ENCODE measurements at places on chromosomes 7 and 10. TPM values are rescaled to one million over a fixed set of nuclear protein-coding genes. Genes with fewer than 3 reads are reported as not detected.
A peak's percentile ranks its signal among the peaks of the same experiment; 100 is the strongest.

TEX36 gene
- not detected for total RNA-seq

ZNF786 gene
- 8.5 TPM for total RNA-seq

DNA sequence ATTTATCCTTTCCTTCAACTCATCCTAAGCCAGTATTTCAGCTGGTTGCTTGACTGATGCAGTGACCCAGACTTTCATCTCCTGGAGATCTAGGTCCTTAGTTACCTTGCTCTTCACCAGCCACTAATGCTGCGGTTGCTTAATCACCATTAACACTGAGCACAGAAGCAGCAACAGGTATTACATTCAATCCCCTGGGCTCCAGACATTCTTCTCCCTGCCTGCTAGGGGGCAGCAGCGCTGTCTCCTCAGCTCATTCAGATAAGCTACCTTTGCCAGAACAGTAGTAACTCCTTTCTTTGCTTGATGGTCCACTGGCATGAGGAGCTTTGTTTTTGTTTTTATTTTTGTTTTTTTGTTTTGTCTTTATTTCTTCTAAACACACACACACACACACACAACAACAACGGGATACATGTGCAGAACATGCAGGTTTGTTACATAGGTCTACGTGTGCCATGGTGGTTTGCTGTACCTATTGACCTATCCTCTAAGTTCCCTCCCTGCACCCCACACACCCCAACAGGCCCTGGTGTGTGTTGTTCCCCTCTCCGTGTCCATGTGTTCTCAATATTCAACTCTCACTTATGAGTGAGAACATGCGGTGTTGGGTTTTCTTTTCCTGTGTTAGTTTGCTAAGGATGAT is 1043.2 kb upstream of the C7orf33 start:
- H3K27ac ChIP-seq, result no peak overlapping the region
- no peaks in the 10 kb centered on the region for H3K36me3 ChIP-seq
- no peaks in the 10 kb centered on the region for H3K4me1 ChIP-seq
- no peak overlapping the region for H3K4me3 ChIP-seq
- H3K27me3 ChIP-seq, result no peaks in the 10 kb centered on the region

- H3K4me1 ChIP-seq, result no peaks in the 10 kb centered on the region
- H3K36me3 ChIP-seq, result no peaks in the 10 kb centered on the region
- H3K4me3 ChIP-seq, result no peak overlapping the region
Observed at GRCh38 chr7:110065121-110065520, 1025.8 kb upstream of the LRRN3 start.

ANXA8L1 gene
- total RNA-seq, result 7.3 TPM

- no peaks in the 10 kb centered on the region for H3K4me1 ChIP-seq
- no peak for DNase-seq
- no peaks in the 10 kb centered on the region for H3K27me3 ChIP-seq
- no peak overlapping the region for H3K4me3 ChIP-seq
- H3K36me3 ChIP-seq, result no peaks in the 10 kb centered on the region
Observed at GRCh38 chr7:135291809-135292253, 58.2 kb downstream of the STRA8 start.

GRCh38 chr10:3666525-3667302 is 118.3 kb downstream of the KLF6 start:
- no peaks in the 10 kb centered on the region for H3K36me3 ChIP-seq
- DNase-seq, result no peak
- no peak overlapping the region for H3K27ac ChIP-seq
- no peaks in the 10 kb centered on the region for H3K27me3 ChIP-seq

DNA sequence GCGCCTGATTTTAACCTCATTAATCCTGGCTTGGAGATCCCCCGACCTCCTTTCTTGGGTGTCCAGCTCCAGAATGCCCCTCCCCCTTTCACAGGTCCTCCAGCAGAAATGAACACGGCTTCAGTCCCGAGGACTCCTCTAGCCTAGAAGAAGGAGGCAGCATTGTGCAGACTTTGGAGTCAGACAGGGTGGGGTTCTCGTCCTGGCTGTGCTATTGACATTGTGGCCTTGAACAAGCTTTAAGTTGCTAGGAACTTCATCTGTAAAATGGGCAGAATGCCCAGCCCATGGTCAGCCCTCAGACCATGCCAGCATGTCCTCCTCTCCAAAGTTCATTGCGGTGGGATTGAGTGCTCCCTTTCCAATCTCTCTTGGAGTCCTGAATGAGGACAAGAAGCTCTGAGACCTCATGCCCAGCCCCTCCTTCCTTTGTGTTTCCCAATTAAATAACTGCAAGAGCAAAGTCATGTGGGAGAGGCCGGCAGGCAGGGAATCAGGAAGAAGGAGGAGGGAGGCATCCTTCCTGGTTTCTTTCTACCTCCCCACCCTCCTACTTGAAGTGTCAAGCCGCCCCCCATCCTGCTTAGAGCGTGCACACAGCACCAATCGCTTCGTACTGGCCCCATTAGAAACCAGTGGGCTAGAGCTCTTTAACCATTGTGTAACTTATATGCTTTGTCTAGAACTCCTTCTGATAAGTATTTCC is 86.4 kb downstream of the RBM20 start:
- H3K27ac ChIP-seq, result no peak overlapping the region
- no peaks in the 10 kb centered on the region for H3K36me3 ChIP-seq
- DNase-seq, result no peak
- no peaks in the 10 kb centered on the region for H3K27me3 ChIP-seq

GRCh38 chr10:51112013-51112412 is 37.7 kb downstream of the PRKG1 start:
- no peak for DNase-seq
- no peaks in the 10 kb centered on the region for H3K4me1 ChIP-seq
- no peak overlapping the region for H3K27ac ChIP-seq
- H3K36me3 ChIP-seq, result no peaks in the 10 kb centered on the region
- H3K4me3 ChIP-seq, result no peak overlapping the region

- H3K27me3 ChIP-seq, result no peaks in the 10 kb centered on the region
- H3K27ac ChIP-seq, result no peak overlapping the region
- no peaks in the 10 kb centered on the region for H3K36me3 ChIP-seq
- no peak for DNase-seq
Observed at GRCh38 chr7:36985866-36986400, 261.6 kb upstream of the AOAH start.

GOLGA7B gene
- 6.3 TPM for total RNA-seq

- no peaks in the 10 kb centered on the region for H3K36me3 ChIP-seq
- no peak overlapping the region for H3K4me3 ChIP-seq
- DNase-seq, result no peak
- no peak overlapping the region for H3K27ac ChIP-seq
- H3K4me1 ChIP-seq, result peaks cover 28% of the 10 kb centered on the region
Observed at GRCh38 chr7:140312141-140312846, 86.0 kb downstream of the SLC37A3 start.

GRCh38 chr10:114271779-114272167 is 32.7 kb downstream of the VWA2 start:
- H3K27ac ChIP-seq, result no peak overlapping the region
- H3K4me1 ChIP-seq, result no peaks in the 10 kb centered on the region
- no peaks in the 10 kb centered on the region for H3K27me3 ChIP-seq
- H3K36me3 ChIP-seq, result no peaks in the 10 kb centered on the region
- H3K4me3 ChIP-seq, result no peak overlapping the region
- peak; percentile 58 for DNase-seq

DNA sequence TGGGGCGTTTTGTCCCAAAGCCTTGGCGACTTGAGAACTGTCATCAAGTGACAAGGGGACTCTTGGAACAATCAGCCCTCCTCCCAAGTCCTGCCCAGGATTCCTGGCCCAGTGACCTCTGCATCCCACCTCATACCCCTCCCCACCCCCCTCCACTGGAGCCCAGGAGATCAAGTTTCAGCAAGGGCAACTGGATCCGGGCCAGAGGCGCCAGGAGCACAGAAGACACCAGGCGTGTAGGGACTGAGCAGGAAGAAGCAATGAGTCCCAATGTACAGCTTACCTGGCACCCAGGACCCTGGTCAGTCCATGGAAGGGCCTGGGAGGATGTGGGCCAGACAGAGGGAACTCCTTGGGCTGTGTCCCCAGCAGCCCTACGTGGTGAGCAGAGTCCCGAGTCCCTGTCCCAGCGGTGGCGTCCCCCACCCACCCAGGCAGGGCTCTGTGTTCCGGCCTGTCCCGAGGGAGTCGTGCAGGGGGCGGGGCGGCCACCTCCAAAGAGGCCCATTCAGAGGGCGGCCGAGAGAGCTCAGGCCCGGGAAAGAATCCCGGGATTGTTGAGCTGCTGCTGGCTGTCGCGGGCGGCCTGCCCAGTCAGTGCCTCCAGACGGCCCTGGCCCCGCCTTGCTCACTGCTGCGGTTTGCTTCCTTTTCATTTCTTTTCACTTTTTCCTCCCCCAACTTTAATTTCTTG is 254.1 kb downstream of the TNS3 start:
- no peaks in the 10 kb centered on the region for H3K36me3 ChIP-seq
- peaks cover 38% of the 10 kb centered on the region for H3K4me1 ChIP-seq
- DNase-seq, result peak; percentile 79
- peak overlapping the region; percentile 94 for H3K27ac ChIP-seq
- no peaks in the 10 kb centered on the region for H3K27me3 ChIP-seq
- H3K4me3 ChIP-seq, result peak overlapping the region; percentile 26

SPDYE16 gene
- not detected for total RNA-seq

- H3K36me3 ChIP-seq, result no peaks in the 10 kb centered on the region
- peak overlapping the region; percentile 97 for H3K27ac ChIP-seq
- H3K27me3 ChIP-seq, result no peaks in the 10 kb centered on the region
- H3K4me1 ChIP-seq, result no peaks in the 10 kb centered on the region
- DNase-seq, result no peak
Observed at GRCh38 chr10:73414230-73414945, 530 bp upstream of the ANXA7 start.

CAV1 gene
- total RNA-seq, result 295 TPM

- H3K4me1 ChIP-seq, result peaks cover 3% of the 10 kb centered on the region
- no peak overlapping the region for H3K4me3 ChIP-seq
- H3K36me3 ChIP-seq, result no peaks in the 10 kb centered on the region
- no peaks in the 10 kb centered on the region for H3K27me3 ChIP-seq
Observed at GRCh38 chr10:113496111-113497109, 56.4 kb upstream of the HABP2 start.

FAM24B gene
- total RNA-seq, result 4.8 TPM

DNA sequence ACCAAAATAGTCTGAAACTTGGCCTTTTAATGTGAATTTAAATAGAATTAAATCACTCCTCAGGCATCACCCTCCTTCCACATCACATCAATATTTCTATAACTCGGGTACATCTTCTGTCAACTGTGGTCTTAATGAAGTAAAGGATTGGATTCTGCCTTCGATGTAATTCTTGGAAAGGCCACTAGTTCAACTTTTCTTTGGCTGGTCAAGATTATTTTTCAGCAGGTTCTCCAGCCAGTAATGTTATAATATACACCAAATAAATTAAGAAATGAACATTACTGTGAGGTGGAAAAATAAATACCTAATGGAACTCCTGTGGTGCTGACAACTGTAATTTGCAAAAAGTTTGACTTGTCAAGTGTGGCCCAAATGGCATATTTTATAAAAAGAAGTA is 9.7 kb upstream of the SLC16A9 start:
- H3K4me1 ChIP-seq, result no peaks in the 10 kb centered on the region
- no peak overlapping the region for H3K27ac ChIP-seq

- H3K4me1 ChIP-seq, result no peaks in the 10 kb centered on the region
- H3K36me3 ChIP-seq, result peaks cover 32% of the 10 kb centered on the region
- DNase-seq, result no peak
- H3K27me3 ChIP-seq, result no peaks in the 10 kb centered on the region
- no peak overlapping the region for H3K27ac ChIP-seq
Observed at GRCh38 chr7:75982306-75983064, 11.9 kb downstream of the TMEM120A start.

GAD2 gene
- not detected for total RNA-seq

OPN1SW gene
- total RNA-seq, result not detected

GRCh38 chr7:106944035-106944665 is 79.1 kb downstream of the PIK3CG start:
- no peak for DNase-seq
- H3K4me1 ChIP-seq, result no peaks in the 10 kb centered on the region
- H3K27ac ChIP-seq, result no peak overlapping the region
- H3K27me3 ChIP-seq, result no peaks in the 10 kb centered on the region

GPR15LG gene
- not detected for total RNA-seq

HOXA3 gene
- total RNA-seq, result 7.7 TPM

ANLN gene
- 12.9 TPM for total RNA-seq

- no peaks in the 10 kb centered on the region for H3K36me3 ChIP-seq
- H3K4me1 ChIP-seq, result no peaks in the 10 kb centered on the region
- H3K27ac ChIP-seq, result no peak overlapping the region
- H3K27me3 ChIP-seq, result no peaks in the 10 kb centered on the region
Observed at GRCh38 chr10:90319188-90319914, 538.5 kb downstream of the HTR7 start.

DNA sequence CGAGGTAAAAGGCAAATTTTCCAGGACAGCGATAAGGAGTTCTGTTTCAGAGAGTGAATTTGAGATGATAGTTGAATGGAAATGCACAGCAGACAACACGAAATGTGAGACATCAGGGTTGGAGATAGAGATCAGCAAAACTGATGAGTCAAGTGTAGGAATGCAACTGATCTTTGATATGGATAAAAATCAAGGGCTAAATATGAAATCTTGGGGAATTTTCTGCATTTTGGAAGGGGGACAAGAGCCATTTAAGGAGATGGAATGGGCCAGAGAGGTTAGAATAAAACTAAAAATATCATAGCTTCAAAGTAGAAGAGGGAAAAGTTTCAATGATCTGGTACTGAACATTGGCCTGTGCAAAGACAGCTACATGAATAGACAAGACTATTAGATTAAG is 11.5 kb downstream of the CISD1 start:
- H3K4me3 ChIP-seq, result no peak overlapping the region
- no peak for DNase-seq
- H3K4me1 ChIP-seq, result no peaks in the 10 kb centered on the region
- H3K27me3 ChIP-seq, result no peaks in the 10 kb centered on the region

- H3K27ac ChIP-seq, result no peak overlapping the region
- no peaks in the 10 kb centered on the region for H3K4me1 ChIP-seq
- no peak for DNase-seq
- H3K27me3 ChIP-seq, result no peaks in the 10 kb centered on the region
- no peaks in the 10 kb centered on the region for H3K36me3 ChIP-seq
Observed at GRCh38 chr10:51846856-51847506, 147.6 kb upstream of the CSTF2T start.

GRCh38 chr7:23380556-23380955 is 81.4 kb downstream of the MALSU1 start:
- H3K4me3 ChIP-seq, result no peak overlapping the region
- no peaks in the 10 kb centered on the region for H3K36me3 ChIP-seq
- H3K4me1 ChIP-seq, result no peaks in the 10 kb centered on the region
- no peak for DNase-seq
- no peaks in the 10 kb centered on the region for H3K27me3 ChIP-seq

DNA sequence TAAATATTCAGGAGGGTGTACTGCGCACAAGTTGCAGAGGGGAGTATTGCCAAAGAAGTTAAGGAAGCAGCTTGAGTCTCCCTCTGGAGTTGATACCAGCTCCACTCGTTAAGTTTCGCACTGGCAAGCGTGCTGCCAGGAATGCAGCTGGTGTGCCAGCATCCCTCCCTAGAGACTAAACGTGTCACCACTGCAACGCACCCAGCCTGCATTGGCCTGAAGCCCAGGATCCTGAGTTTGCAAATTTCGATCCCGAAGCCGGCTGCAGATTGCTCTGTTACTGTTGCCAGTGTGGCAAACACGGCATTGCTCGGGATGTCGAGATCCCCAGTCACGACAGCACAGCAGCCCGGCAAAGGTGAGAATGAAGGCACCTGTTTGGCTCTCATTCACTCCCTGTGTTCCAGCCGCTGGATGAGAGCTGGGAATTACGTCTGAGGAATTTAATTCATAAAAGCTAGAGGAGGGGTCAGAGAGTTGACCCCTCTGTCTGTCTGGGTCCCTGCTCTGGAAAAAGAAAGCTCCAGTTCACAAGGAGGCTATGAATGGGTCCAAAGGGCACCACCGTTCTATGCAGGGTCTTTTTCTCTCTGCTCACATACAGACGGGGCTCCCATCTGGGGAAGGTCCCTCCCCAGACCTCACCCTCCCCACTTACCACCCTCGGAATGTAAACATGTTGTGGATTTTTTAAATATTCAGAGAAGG is 61.0 kb downstream of the NRP1 start:
- H3K27me3 ChIP-seq, result no peaks in the 10 kb centered on the region
- peak overlapping the region; percentile 18 for H3K27ac ChIP-seq
- peak overlapping the region; percentile 17 for H3K4me3 ChIP-seq
- no peaks in the 10 kb centered on the region for H3K36me3 ChIP-seq

Measured in tibial nerve (tissue), 4 donors.